Mucosa of gallbladder (tissue), 1 donor: ENCODE measurements at places on chromosomes 3 and 15. TPM values are rescaled to one million over a fixed set of nuclear protein-coding genes. Genes with fewer than 3 reads are reported as not detected.

UBAP1L gene
- total RNA-seq: 5.6 TPM

GOLGA8J gene
- not detected for total RNA-seq

LMAN1L gene
- not detected for total RNA-seq

RLBP1 gene
- total RNA-seq: not detected

GABRB3 gene
- total RNA-seq: 91.6 TPM

CSTA gene
- 3.6 TPM for total RNA-seq

SATB1 gene
- 39.9 TPM for total RNA-seq

LCTL gene
- total RNA-seq: not detected

SLC51A gene
- 0.63 TPM for total RNA-seq

C3orf22 gene
- total RNA-seq: not detected

- DNase-seq: no peak
These were observed 5.7 kb upstream of the CSPG4 start for GRCh38 chr15:75718328-75718727.

- no peak for DNase-seq
These were observed 170.0 kb downstream of the NR2F2 start for GRCh38 chr15:96500508-96500907.

- DNase-seq: no peak
These were observed 292.5 kb downstream of the SHQ1 start for GRCh38 chr3:72555714-72556113.

- no peak for DNase-seq
These were observed 83.9 kb upstream of the STT3B start for GRCh38 chr3:31448882-31449243.

- no peak for DNase-seq
These were observed 47.2 kb upstream of the PLCL2 start for GRCh38 chr3:16837602-16838001.

DNA sequence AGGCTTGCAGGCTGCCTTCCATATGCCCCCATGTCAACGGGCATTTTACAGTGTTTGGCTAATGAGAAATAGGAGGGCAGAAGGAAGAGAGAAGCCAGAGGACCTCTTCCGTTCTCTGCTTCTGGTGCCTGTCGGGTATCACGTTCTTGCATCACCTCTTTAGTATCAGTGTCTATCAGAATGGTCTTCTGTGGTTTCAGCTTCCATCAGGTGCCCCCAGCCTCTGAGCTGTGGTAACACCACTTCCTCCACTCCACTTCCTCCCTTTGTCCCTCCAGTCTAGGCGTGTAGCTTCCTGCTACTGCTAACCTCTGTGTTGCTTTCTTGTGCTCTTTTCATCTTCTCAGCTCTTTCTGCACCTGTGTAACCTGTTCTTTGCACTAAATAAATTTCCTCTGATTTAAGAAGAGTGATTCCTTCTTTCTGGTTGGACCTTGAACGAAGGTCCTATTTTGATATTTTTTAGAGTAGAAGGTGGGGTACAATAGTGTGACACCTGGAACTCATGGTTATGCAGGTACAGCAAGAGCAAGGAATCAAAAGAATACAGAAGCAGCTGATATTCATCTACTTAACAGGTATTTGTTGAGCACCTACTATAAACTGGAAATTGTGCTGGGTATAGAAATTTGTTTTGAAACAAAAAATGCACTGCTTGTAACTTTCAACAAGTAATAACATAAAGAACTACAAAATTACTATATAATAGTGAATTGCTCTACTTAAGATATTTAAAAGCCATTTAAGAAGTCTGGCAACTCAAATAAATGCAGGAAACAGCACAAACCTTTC is 27.4 kb upstream of the FOXB1 start:
- no peak for DNase-seq

DNA sequence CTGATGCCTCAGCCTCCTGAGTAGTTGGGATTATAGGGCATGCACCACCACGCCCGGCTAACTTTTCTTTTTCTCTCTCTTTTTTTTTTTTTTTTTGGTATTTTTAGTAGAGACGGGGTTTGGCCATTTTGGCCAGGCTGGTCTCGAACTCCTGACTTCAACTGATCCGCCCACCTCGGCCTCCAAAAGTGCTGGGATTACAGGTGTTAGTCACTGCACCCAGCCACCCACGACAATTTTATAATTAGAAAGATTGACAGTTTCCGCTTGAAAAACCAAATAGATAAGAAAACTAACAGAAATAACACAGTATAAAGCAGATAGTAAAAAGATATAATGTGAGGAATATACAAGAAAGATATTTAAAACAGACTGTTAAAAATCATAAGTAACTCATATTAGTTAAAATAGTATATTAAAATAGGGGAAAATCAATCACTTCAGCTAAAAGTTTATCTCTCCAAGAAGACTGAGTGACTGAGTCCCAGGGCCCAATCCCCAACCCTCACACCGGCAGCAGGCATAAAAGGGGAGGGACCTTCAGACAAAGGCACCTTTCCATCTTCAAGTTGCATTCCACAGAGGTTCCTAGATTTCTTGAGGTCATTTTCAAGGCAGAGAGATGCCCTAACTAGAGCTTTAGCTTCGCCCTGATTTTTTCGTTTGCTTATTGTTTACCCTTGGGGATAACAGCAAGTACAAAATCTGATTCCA is 1.4 kb upstream of the WHAMM start:
- no peak for DNase-seq

DNA sequence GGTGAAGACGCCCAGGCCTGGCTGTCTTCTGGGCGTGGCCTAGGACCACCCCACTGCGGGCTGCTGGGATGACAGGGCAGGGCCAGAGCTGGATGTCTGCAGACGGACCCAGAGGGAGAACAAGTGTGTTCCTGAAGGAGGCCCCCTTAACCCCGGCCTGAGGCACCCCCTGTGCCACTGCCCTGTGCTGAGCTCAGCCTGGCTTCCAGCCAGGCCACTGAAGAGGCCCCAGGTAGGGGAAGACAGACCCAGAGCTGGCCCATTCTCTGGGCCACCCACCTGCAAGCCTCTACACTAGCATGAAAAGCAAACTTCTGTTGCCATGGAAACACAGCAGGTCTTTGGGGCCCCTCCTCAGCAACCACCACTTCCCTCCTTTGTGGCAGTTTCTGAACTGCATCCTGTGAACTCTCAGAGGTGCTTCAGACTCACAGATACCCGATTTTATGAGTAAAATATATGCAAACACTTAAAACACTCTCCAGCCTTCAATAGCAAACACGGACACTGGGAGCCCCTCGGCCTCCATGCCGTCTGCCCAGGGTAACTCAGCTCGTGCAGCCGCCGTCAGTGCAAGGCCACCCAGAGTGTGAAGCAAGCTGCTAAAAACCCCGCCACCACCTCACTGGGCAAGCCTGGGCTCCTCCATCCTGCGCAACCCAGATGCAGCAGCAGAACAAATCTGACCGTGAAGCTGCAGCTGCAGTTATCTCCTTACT is 42.5 kb downstream of the CMTM6 start:
- DNase-seq: no peak

DNA sequence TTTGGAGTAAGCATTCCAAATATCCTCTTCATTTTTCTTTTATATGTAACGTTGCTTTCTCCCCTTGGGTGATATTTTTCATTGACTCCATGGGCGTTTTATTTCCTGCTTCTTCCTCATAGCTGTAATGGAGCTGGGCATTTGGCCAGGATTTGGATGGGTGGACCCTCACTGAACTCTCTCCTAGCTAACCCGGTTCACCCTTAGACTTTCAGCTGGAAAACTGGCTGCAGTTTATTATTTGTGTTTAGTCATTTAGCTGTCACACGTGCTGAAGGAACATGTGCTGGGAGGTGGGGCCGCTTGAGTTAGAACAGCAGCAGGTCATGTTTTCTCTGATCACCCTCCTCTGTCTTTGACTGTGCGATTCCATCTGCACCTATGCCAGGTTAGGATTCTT is 407.6 kb downstream of the ZIC1 start:
- peak; percentile 71 for DNase-seq

GRCh38 chr15:48777645-48778330 is 33.1 kb downstream of the CEP152 start:
- DNase-seq: no peak

DNA sequence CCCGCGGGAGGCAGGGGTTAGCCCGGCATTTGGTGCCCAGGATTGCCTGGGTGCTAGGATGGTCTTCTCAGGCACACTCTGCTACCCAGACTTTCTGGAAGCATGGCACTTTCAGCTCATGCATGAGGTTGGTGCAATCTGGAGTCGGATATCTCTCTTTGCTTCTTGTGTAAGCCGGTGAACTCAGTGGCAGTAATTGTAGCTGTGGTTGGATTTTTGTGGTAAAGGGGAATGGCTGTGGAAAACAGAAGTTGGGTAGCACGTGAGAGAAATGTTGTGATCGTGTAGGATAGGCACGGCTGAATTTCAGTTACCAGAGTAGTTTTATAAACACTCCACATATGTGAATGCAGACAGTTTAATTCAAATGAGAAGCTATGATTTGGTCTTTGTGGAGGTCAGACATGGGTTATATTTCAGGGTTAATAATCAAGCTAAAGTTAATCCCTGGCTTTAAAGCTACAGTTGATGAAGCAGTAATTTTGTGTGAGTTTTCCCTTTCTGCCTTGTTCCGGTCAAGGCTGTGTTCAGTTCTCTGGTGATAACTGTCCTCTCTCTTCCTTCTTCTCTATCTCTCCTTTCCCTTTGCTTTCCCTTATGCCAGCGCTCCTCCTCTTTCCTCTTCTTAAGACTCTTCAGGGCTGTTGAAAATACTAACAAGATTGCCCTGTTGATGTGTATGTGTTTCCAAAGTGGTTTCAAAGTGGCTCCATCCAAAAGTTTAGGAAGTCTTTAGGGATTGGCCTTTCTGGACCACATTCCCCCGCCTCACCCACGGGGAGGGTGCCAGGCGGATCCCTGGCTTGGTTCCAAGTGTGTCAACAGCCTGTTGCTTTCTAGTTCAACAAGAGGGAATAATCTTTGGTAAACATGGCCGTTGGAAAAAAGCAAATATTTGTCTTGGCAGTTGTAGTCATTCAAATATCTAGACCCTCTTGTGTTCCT is 404.6 kb upstream of the C2CD4B start:
- DNase-seq: peak; percentile 75

GRCh38 chr3:186786922-186787321 is 3.5 kb downstream of the EIF4A2 start:
- no peak for DNase-seq

GRCh38 chr15:57559875-57560274 is 31.8 kb upstream of the MYZAP start:
- peak; percentile 80 for DNase-seq

DNA sequence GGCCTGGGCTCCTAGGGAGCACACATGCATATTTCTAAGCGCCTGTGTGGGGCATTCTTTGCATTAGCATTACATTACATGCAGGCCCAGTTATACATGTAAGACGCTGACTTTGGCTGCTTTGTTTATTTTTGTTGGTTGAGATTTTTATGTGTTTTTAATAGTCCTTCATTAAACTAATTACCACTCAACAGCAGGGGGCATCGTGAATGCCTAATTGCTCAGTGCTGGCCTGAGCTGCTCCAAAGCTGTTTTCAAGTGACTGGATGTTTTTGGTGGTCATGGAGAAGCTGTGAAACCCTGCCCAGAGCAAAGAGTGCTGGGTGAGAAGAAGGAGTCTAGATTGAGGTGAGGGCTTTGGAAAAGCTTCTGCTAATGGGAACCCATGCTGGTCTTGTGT is 41.5 kb downstream of the GPD1L start:
- DNase-seq: no peak

- DNase-seq: no peak
These were observed 53.6 kb downstream of the ABHD2 start for GRCh38 chr15:89141885-89142284.

DNA sequence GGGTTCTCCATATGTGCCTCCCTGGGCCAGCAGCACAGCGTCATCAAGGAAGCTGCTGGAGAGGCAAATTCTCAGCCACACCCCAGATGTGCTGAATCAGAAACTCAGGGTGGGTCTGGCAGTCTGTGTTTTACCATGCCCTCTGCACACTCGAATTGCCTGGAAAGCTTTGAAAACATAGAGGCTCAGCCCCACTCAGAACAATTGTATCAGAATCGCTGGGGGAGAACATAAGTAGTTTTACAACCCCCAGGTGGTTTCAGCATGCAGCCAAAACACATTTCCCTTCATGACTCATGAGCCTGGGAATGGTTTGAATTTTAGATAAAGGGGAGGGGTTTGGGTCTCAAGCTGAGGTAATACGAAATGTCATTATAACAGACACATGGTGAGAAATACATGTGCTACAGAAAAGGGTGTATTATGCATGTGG is 9.6 kb downstream of the TGM4 start:
- no peak for DNase-seq

GRCh38 chr15:68277131-68277602 is 378 bp upstream of the FEM1B start:
- DNase-seq: peak; percentile 32

DNA sequence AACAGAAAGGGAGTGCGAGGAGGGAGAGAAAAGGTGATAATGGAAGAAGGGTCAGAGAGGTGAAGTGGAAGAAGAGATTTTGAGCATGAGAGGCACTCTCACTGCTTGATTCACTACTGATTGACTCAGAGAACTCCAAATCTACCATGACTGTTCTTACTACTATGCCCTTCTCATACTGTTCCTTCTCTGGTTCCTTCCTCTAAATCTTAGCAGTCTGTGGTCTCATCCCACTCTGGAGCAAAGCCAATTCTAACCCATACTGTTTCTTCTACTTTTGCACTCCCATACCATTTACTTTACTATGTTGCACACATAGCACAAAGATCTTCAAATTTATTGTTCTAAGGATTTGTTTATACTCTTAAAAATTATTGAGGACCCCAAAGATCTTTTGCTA is 100.8 kb downstream of the DTWD1 start:
- DNase-seq: no peak

DNA sequence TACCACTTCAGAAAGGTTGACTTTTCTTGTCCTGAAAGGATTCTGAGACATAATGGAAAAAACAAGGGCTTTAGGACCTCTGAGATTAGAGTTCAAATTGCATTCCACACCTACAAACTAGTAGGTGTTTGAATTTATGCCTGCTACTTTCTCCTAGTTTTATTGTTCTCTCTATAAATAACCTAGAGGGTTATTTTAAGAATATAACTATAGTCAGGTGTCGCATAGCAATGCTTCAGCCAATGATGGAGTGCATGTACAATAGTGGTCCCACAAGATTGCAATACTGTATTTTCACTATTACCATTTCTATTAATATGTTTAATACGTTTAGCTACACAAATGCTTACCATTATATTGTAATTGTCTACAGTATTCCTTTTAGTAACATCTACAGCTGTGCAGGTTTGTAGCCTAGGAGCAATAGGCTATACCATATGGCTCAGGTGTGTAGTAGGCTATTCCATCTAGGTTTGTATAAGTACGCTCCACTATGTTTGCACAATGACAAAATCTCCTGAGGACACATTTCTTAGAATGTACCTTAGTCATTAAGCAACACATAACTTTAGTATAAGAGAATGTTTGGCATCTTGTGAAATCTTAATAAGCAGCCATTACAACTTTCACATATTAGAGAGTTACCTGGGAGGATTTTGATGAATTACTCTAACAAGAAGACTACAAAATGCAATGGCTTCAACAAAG is 1352.5 kb downstream of the ZPLD1 start:
- DNase-seq: no peak

GRCh38 chr3:186368717-186369116 is 6.7 kb upstream of the DGKG start:
- DNase-seq: no peak

- no peak for DNase-seq
These were observed 8.2 kb downstream of the TRPC1 start for GRCh38 chr3:142732066-142732465.
